ENCODE measurements at places on chromosomes 6 and 20.

DNA sequence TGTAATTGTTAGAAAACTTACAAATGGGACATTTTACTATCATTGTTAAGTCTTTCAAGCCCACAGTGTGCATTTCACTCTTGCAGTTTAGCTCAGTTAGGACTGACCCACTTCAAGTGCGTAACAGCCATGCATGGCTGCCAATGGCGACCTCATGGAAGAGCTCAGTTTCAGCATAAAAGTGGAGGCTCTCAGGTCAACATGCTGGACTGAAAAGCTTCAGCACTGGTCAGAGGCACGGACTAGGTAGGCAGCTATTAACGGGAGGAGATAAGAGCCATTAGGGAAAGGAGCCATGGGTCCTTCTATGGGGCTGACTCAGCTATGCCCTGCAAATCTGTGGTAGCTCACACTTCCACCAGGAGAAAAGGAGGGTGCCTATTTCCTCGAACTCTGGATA, 101.8 kb downstream of the TTLL2 start:
- no peak for DNase-seq

DNA sequence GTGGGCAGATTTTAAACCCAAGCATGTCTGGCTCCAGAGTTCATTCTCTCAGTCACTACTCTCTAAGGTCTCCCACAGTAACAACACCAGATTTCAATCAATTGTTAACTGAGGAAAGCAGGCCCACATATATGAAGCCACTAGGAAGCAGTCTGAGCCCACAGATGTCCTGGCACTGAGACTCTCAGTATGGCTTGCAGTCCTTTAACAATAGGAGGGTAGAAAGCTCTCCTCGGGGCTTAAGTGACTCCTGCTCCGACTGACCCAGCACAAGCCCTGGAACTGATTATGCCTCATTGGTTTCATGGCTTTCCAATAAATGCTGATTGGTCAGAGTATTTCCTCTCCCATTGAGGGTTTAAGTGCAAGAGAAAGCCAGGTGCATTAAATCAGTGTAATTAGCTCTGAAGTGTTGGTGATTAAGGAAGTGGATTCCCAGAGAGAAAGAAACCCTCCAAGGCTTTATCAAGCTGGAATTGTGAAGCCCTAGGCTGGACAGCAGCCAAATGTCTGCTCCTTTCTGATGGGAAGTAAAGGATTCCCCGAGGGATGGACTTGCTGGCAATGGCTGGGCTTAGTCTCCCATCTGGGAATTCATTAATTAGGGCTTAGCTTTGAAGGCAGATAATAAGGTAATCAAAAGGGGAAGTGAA, 76.6 kb upstream of the PROKR2 start:
- peak; percentile 51 for DNase-seq

GRCh38 chr20:49684335-49684997, 29.2 kb downstream of the B4GALT5 start:
- no peak for DNase-seq

DNA sequence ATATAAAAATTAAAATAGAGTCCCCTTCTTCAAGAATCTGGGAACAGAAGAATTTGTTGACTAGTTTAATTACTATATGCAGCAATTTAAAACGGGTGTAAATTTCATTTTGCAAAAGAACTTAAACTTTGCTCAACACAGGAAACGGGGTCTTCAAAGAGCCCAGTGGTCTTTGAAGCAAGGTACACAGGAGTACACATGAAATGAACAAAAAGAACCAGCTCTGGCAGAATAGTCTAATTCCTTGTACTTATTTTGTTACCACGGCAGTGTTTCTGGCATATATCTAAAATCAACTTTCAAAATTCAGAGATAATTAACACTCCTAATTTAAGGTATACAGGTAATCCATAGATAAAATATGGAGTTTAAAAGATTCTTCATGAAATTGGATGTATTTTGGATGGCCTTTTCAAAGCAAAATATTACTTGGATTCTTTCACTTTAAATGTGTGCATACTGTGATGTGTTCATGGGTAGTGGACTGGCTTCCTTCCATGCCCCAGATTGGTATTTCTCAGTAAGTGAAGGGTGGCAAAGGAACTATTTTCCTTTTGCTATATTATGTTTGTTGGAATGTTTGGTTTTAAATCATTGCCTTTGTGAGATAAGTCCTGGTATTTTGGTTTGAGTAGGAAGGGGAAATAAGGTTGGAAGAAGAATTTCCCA, 96.8 kb upstream of the THEMIS start:
- no peak for DNase-seq

GRCh38 chr20:22389836-22390542, 194.4 kb downstream of the FOXA2 start:
- DNase-seq, result no peak

DNA sequence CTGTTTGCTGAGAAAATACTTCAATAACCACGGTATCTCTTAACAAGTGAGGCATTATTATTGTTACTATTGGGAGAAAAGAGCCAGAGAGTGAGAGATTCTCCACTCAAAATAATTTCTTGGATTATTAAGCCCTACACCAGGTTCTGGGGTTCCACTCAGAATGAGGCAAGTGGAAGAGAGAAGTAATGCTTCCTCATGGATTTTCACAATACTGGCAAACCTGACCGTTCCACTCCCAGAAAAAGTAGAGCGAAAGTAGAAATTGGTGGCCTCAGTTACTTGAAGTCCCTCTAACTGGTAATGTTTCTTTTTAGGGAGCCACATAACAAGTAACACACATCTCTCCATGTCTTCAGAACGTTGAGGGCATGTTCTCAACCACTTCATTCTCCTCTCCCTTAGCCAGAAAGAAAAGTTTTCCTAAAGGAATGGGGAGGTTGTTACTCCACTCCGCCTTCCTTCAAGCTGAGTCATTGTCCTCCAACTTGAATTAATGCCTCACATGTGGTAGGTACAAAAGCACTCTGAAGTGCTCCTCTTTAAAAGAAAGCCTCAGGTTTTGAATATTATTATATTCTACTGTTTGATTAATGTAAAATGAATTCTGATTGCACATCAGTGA, 1.9 kb downstream of the BAG2 start:
- no peak for DNase-seq

DNA sequence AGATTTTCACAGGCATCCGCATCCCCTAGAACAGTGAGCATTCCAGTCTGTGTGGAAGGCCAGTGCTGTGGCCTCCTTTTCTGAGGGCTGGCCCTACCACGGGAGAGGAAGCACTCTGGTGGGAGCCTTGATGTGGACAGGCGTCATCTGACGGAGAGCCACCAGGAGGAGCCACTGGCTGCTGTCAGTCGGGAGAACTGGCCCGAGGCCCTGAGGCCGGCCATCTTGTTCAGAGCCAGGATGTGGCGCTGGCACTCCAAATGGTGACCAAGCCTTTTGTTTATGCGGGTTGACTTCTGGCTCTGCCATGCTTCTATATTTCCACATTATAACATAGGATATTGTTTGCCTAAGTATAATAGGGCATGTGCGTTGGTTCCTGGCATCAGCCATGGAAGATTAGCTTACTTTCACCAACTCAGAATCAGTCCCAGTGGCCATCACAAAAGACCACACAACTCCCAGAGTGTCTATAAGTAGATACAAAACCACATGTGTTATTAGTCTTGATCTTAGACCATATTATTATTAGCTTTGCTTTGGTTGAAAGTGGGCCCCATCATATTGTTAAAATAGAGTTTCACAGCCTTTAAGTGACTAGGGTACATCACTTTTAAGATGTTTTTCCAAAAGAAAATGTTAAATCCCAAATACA, 273.9 kb upstream of the TAB2 start:
- DNase-seq, result no peak

DNA sequence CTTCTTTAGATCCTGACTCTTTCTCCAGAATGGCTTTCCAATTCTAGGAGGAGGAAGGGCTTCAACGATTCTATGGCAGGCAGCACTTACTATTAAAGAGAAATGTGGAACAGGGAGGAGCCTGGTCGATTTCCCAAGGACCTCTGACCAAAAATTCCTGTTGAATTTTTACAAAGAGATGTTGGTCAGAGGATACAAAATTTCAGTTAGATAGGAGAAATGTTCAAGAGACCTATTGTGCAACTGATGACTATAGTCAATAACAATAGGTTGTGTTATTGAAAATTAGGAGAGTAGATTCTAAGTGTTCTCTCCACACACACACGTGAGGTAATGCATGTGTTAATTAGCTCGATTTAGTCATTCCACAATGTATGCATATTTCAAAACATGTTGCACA, 130.1 kb upstream of the TNFAIP3 start:
- no peak for DNase-seq

- DNase-seq, result no peak
Observed at GRCh38 chr6:20370801-20371200, 30.9 kb upstream of the E2F3 start.

- peak; percentile 15 for DNase-seq
Observed at GRCh38 chr6:33851959-33852358, 48.2 kb upstream of the MLN start.

DNA sequence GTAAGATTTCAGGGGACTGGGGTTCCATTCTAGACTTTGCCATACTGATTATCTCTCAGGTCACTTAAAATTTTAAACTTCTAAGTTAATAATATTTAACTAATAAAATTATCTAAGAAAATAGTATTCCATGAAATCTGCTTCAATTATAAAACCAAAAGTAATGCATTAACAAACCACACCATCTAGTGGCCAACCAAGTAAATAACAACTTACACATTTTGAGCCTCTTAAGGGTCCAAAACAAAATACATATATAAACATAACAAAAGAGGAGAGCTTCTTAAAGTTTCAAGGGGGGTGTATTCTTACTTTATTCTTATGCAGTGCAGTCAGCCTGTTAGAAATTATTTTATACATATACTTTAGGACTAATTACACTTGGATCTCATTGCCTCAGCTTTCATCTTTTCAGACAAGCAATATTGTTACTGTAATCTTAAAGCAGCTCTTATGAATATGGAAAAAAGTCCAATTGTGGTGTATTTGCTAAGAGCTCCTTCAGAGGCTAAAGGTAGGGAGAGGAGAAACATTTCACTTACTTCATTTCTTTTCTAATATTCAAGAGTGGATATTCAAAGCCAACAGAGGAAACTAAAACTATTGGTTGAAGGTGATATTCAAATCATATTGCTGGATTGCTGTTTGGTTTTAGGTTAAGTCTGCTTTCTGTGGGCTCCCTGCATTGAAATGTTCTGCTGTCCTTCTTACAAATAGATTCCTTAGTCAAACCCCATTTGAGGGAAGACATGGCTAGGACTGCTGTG, 199.7 kb upstream of the SIM1 start:
- peak; percentile 3 for DNase-seq

DNA sequence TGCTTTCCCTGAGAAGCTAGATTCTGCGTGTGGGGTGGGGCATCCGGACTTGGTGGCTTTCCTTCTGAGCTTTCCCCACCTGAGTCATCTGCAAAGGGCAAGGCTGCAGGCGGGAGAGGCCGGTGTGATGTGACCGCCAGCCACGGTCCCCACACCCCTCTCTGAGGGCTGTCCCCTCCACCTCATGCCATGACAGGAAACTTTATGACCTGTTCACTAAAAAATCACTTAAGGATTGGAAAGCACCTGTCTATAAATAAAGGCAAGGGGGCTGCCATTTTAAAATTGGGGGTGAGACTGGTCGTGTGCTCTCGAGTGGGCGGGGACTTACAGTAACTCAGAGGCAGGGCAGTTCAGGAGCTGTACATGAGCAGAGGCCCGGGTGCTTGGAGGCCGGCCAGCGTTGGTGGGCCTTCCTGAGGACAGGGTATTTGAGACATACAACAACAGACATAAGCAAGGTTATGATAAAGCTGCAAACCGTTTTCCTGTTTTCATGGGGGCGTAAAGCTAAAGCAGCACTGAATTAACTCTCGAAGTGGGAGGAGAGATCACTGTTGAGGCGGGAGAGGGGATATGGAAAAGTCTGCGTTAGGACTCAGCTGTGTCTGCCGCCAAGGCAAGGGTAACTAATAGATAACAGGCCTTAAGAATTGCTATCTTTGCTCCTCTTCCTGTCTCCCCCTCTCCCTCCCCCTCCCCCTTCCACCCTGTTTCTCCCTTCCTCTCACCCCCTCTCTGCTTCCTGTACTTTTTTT, 16.1 kb upstream of the SERPINB1 start:
- no peak for DNase-seq

- no peak for DNase-seq
Observed at GRCh38 chr6:166584155-166584554, 2.3 kb downstream of the RAMACL start.

DNA sequence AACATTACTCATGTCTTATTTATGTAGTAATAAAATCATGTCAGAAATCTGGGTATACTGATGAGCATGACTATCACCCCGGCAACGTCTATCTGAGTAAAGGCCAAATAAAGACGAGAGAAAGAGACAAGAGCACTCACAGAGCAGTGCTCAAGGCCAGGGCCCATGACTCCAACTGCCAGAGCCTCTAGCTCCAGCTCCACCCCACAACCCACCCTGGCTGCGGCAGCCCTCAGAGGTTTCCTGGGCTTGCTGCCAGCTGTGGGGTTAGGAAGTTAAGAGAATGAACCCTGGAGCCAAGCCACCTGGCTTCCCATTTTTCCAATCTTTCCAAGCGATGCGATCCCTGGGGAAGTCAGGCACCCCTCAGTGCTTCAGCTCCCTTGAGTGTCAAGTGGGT, 92.0 kb upstream of the PAX1 start:
- no peak for DNase-seq

DNA sequence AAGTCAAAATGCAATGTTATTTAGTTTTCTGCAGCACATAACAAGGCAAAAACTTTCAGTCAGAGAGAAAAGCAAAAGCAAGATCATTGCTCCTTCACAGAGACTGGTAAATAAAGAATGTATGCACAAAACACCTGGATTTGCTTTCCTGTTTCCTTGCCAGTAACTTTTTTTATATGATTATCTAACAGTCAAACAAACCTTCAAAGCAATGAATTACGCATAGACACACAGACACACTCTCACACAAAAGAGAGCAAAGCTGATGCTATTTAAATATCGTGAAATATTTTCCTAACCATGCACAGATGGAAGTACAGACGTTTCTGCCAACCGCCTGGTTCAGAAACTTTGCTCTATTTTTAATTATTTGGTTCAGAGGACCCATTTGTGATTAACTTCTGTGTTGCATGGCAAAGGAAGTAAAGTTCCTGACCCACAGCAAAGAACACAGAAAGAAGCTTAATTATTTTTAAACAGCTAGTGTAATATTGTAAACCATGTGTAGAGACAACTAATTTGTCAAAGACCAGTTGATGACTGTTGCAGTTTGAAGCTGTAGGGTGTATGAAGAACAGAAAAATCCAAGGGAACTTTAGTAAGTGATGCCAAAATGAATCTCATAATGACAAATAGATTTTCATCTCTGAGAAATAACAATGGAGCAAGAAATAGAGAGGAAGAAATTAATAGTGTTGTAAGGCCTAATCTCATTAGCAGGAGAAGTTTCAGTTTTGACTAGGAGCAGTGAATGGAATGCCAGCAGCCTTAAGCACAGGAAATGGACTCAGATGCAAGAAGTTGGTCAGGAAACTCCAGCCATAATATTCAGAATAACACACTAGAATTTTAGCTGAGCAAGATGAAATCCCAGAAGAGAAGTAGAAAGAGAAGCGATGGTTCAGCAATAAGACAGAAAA, 24.1 kb downstream of the ATXN1 start:
- no peak for DNase-seq
